RKO (cell line): ENCODE measurements at places on chromosomes 4 and X.

- DNase-seq = no peak
Measured at GRCh38 chrX:131763674-131764073, 219.8 kb downstream of the OR13H1 start.

DNA sequence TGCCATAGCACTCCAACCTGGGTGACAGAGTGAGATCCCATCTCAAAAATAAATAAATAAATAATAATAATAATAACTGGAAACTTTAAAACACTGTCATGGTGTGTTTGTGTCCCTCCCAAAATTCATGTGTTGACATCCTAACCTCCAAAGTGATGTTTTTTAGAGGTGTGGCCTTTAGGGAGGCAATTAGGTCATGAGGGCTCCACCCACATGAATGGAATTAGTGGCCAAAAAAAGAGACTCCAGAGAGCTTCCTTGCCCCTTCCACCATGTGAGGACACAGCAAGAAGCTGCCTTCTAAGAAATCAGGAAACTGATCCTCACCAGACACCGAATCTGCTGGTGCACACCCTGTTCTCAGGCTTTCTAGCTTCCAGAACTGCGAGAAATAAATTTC lies 23.8 kb upstream of the RAPGEF2 start:
- no peak for DNase-seq

- DNase-seq = peak; percentile 95
Measured at GRCh38 chrX:21932292-21933002, 8.1 kb upstream of the SMS start.

- DNase-seq = no peak
Measured at GRCh38 chr4:48649505-48649904, 130.6 kb downstream of the FRYL start.

GRCh38 chr4:185921583-185922555 lies 109.9 kb upstream of the SORBS2 start:
- no peak for DNase-seq

DNA sequence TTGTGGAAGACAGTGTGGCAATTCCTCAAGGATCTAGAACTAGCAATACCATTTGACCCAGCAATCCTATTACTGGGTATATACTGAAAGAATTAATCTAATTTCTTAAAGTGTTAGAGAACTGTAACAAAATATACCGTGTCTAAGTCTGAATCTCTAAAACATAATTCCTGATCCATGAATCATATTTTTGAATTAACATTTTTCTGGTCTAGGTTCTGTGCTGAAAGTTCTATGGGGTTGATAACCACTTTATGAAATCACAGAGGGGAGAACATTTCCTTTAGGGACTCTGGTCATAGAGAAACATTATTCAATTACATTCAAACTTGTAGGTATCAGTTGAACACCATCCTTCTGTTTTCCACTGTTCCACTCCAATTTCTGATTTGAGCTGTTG lies 91.9 kb upstream of the ETNPPL start:
- no peak for DNase-seq

- no peak for DNase-seq
Measured at GRCh38 chrX:74438764-74439163, 17.5 kb downstream of the SLC16A2 start.

DNA sequence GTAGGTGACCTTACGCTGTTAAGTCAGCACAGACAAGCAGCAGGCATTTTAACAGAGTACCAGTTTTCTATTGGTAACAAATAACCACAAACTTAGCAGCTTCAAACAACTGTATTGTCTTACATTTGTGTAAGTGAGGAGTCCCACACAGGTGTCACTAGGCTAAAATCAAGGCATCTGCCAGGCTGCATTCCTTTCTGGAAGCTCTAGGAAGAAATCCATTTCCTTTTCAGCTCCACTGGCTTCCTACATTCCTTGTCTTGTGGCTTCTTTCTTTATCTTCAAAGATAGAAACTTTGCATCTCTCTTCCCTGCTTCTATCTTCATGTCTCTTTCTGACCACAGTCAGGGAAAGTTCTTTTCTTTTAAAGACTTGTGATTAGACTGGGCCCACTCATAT lies 139.9 kb downstream of the TMEM144 start:
- DNase-seq = no peak

- DNase-seq = no peak
Measured at GRCh38 chr4:98387345-98388026, 126.3 kb downstream of the RAP1GDS1 start.

GRCh38 chr4:3830774-3831528 lies 64.8 kb downstream of the ADRA2C start:
- no peak for DNase-seq

DNA sequence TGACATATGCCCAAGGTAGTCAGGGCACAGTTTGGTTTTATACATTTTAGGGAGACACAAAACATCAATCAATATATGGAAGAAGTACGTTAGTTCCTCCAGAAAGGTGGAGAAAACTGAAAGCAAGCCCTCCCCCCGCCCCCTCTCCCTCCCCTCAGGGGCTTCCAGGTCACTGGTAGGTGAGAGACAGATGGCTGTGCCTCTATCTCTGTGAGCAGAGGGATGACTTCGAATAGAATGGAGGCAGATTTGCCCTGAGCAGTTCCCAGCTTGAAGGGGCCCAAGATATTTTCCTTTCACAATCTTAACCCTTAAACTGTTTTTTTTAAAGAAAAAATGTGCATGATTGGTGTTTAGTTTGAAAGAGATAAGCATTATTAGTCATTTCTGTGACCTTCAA lies 114.0 kb downstream of the PCDH10 start:
- no peak for DNase-seq

DNA sequence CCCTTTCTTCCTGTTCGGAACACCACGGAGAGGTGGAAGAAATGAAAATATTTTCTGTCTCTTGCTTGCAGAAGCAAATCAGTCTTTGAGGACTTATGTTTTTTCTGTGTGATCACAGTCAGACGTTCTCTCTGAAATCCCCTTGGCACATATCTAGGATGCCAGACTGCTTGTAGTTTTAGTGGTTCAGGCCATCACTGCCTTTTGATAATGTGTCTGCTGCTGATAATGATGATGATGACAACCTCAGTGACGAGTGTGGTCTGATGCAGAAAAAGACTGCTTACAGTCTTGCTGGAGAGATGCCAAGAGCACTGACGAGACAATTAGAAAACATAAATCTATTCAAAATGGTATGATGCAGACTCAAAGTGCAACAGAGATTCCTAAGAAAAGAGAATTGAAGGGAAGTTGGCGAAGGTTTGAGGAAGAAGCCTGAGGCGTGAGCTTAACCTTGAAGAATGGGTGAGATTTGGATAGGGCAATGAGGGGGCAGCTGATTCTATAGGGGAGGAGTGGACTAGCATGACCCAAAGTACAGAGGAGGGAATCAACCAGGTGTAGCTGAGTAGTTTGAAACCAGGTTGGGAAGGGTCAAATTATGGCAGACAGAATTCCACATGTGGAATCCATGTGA lies 7.9 kb downstream of the RAB33A start:
- DNase-seq = no peak

- DNase-seq = peak; percentile 40
Measured at GRCh38 chr4:153346563-153346962, 2.1 kb downstream of the MND1 start.

GRCh38 chr4:144579411-144580030 lies 66.4 kb upstream of the HHIP start:
- DNase-seq = peak; percentile 33

GRCh38 chr4:73750730-73751129 lies 10.4 kb downstream of the CXCL8 start:
- no peak for DNase-seq

DNA sequence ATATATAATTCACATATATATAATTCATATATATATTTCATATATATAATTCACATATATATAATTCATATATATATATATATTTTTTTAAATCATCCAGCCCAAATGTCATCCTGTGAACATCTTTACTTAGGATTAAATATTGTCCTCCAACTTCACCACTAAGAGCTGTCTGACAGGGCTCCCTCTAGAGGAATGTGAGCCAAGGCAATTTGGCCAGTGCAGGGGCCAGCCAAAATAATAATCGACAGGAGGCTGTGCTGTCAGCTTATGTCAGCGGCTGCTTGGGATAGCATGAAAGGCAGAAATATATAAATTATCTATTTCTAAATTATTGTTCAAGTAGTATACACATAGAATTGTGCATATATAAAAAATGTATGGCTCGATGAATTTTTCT lies 29.5 kb downstream of the EGFL6 start:
- DNase-seq = peak; percentile 33

DNA sequence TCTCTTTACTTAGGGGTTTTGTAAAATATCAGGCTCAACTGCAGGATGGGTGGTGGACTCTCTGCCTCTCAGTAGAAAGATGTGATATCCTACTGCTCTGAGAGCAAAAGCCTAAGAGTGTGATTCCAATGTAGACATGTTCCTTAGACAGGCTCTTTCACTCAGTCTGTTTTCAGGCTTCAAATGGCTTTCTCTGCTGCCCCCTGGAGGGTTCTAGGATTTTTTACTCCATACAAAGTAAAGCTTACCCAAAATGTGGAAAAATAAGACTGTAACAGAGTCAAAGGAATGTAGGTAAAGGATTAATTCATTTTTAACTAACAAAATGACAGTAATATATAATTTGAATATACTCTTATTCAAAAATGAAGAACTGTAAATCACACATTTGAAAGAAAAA lies 32.1 kb downstream of the ZGRF1 start:
- DNase-seq = peak; percentile 72

- DNase-seq = no peak
Measured at GRCh38 chr4:42690537-42690936, 33.6 kb upstream of the ATP8A1 start.

DNA sequence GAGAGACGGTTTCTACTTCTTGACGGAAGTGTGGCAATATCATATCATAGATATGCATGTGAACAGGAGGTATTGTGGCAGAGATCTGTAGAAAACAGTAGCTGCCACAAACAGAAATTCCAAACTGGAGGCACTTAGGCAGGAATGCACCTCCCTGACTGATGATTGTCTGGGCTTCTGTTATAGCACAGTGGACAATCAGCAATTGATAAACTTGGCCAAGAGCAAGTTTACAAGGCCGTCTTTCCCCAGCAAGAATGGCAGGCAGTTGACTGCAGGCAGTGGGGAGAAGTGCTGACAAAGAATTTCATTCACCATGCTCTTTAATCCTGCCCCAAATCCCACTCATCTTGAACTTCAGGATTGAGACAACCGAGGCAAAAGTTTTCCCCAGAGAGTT lies 114.4 kb upstream of the STOX2 start:
- no peak for DNase-seq
